ENCODE measurements at places on chromosomes 5 and 9. TPM values are rescaled to one million over a fixed set of nuclear protein-coding genes. Genes with fewer than 3 reads are reported as not detected.

CCIN gene
- 0.89 TPM for total RNA-seq

NUDT12 gene
- 11.3 TPM for total RNA-seq

GFI1B gene
- total RNA-seq: under 0.01 TPM

CENPP gene
- 6.8 TPM for total RNA-seq

FBP2 gene
- total RNA-seq: not detected

ARID3C gene
- total RNA-seq: not detected

RLN2 gene
- total RNA-seq: not detected

TSLP gene
- total RNA-seq: 1.2 TPM

SKP1 gene
- 312 TPM for total RNA-seq

FOXD4 gene
- 0.34 TPM for total RNA-seq

ZDHHC11 gene
- 0.34 TPM for total RNA-seq

QRFP gene
- total RNA-seq: not detected

GPX3 gene
- 2.7 TPM for total RNA-seq

DPYSL3 gene
- total RNA-seq: 62.7 TPM
